Umbilical cord (tissue), 2 donors: ENCODE measurements at places on chromosomes 4 and X.

DNA sequence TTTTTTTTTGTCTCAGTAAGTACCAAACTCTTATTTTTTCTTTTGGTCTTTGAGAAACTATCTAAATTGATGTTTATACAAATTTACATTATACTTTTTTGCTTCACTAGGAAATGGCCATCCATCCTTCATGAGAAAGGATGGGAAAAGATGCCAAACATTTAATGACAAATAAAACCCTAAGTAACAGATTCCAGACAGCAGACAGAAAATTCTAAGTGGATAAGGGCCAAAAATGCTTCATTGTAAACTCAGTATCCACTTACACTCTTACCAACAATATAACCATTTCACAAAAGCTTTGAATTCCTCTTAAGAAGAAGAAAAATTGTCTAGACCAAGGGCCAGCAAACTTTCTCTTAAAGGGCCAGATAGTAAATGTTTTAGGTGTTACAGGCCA lies 3.5 kb downstream of the GUCY1B1 start:
- peak; percentile 32 for DNase-seq

DNA sequence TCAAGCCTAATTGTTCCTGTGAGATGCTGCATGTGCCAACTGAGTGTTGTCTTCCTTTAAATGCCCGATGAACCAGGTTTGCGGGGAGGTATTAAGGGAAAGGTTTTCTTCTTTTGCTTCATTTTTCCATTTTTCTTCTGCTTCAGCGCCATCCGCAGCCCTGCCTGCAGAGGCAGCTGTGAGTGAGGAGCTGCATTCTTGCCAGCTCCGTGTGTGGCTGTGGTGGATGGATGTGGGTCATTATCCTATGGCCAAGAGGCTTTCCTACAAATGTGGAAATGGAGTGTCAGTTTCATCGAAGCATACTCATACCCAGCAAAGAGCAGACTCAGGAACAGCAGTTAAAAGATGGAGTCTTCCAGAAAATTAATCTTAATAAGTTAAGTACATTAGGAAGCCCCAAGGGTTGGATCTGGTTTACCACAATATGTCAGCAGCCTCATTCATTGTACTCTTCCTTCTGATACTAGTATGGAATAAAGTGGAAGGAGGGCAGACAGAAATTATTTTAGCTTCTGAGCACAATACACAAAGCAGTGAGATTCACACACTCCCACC lies 37.6 kb downstream of the TNIP3 start:
- DNase-seq, result no peak

GRCh38 chr4:7165874-7166201 lies 26.5 kb upstream of the SORCS2 start:
- DNase-seq, result no peak

DNA sequence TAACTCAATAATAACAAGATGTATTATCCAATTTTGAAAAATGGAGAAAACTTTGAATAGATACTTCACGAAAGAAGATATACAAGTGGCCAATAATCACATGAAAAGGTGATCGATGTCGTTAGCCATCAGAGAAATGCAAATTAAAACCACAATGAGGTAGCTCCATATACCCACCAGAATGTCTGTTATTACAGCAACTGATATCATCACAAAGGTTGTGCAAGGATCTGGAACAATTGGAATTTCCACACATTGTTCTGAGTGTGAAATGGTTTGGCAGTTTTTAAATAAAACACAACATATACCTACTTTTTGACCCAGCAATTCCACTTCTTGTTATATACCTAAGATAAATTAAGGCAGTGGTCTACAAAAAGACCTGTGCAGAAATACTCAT lies 71.7 kb downstream of the IRS4 start:
- DNase-seq, result no peak

DNA sequence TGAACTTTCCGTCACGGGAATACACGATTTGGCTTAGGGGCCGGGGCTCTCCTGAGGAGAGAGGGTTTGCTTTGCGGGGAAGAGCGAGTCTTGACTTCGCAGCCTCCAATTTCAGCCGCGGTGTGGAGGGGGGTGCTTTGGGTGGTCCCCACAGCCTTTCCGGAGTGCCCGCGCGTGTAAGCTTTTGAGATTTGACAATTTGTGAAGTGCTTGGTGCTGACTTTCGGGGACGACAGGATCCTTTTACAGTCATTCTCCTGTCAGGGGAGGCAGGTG lies 355 bp downstream of the SCML1 start:
- DNase-seq, result no peak

GRCh38 chrX:97315939-97316338 lies 432.2 kb downstream of the RPA4 start:
- no peak for DNase-seq

DNA sequence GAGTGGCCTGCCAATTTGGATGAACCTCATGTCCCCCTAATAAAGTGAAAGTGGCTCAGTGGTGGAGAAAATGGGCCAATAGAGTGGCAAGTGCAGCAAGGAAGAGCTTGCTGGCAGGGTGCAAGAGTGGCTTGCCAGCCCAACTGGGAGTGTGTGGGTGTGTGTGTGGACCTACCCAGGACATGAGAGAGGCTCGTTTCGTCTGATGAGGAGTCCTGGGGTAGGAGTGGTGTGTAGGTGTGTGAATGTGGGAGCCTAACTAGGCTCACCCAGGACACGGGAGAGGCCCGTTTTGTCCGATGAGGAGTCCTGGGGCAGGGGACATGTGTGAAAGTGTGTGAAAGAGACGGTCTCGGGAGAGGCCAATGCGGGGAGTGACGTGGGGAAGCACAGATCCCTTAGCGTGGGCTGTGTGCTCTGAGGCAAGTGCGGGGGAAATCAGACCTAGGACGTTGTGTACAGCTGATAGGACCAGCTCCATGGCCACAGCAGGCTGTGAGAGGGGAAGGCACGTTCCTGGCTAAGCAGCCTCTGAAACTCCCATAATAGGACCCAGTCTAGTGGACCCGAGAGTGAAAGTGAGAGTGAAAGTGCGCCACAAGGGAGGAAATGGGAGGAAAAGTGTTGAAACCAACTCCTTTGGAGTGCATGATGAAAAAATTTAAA lies 5.3 kb downstream of the GAGE10 start:
- DNase-seq, result peak; percentile 19
